ENCODE measurements at places on chromosomes 13 and 19.

DNA sequence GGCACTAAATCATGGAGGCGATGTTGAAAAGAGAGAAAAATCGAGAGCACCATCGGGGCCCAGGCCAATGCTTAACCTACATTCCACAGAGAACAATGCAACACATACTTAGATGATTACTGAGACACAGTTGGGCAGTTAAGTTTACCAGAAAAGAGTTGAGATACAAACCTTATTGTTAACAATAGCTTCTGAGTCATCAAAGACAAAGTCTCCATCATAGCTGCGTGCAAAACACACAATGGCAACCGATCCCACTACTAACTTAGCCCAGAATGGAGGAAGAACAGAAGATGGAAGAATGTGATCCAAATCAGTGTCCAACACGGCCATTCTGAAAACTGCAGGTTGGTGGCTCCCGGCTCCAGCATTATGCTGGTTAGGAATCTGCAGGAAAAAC is 6.2 kb downstream of the TMTC4 start:
- DNase-seq: no peak

DNA sequence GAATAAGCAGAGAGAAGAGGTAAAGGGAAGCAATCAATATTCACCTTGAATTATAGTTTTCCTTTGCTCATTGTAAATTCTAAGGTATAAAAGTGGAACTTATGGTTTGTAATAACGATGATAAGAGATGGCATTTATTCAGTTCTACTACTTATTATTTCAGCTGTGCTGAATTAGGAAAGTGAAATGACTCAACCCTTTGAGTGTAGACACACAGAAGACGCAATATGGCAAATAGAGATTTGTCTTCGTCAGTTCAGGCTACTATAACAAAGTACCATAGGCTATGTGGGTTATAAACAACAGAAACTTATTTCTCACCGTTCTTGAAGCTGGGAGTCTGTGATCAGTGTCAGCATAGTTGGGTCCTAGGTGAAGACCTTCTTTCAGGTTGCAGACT is 713.0 kb upstream of the PCDH9 start:
- DNase-seq: no peak

DNA sequence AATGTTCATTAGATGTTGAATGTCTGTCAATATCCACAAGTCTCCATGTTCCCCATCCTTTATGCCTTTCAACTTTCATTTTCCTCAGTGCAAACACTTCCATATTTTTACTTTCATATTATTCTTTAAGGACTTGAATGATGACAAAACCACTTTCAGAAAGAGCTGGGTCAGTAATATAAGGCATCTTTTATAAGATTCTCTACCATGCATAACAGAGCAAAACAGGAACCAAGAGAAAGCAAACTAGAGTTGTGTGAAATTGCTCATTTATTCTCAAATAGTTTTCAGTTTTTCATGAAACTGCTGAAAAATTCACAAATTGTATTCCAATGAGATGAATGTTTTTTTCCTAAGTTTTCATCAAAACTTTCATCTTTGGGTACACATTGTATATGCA is 1247.6 kb downstream of the PCDH17 start:
- no peak for DNase-seq

- no peak for DNase-seq
Measured at GRCh38 chr13:33445024-33445423, 159.5 kb upstream of the STARD13 start.

- no peak for DNase-seq
Measured at GRCh38 chr13:102817907-102818306, 19.0 kb downstream of the BIVM start.
